LHCN-M2 (cell line): ENCODE measurements at places on chromosomes 5 and 9.

GRCh38 chr9:10041726-10042229, 571.0 kb downstream of the PTPRD start:
- no peak for DNase-seq

- no peak for DNase-seq
Observed at GRCh38 chr9:131880833-131881583, 141.1 kb upstream of the RAPGEF1 start.

DNA sequence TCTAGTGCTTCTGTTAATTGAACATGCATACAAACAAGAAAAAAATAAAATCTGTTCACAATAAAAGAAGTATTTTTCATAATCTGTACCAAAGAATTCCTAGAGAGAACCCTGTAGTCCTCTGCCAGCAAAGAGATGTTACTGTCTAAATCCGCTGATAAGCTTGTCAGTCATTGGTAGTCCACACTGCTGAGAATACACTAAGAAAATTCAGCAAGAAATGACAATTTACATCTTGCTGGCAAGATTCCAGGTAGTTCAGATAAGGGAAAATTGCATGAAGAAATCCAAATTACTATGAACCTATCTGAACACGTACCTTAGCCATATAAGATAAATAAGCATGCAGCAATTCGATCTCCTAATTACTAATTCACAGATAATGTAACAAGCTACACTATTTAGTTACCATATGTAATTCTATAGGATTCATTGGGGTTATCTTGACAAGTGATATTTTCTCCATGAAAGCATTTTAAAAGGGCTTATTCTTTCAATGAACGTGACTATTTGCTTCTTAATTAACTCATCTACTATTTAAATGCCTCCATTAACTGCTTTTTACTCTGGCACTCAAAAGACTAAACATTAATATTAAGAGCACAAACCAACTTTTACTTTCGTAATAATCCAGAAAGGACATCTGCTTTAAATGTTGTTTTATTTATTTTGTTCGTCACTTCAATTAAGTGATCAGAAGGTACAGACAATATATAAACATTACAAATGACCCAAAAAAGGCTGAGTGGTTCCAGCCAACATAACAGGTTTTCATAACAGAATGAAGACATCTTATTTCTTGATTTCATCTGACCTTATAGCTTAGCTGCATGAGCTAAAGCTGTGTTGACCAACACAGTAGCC, 9.7 kb downstream of the MPDZ start:
- no peak for DNase-seq

DNA sequence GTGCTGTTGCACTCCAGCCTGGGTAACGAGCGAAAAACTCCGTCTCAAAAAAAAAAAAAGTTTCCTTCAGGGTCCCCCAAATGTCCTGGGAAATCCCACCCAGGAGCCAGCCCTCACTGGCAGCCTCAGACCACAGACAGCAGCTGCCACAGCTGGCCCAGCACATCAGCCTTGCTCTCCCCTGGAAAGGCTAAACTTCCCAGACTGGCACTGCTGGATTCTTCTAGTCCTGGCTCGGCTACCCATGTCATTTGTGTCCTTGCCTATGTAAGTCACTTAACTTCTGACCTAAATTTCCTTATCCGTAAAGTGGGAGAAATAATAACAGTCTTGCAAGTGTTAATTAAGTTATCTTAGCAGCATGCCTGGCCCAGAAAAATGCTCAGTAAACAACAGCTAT, 8.6 kb upstream of the PRRC2B start:
- DNase-seq = no peak

DNA sequence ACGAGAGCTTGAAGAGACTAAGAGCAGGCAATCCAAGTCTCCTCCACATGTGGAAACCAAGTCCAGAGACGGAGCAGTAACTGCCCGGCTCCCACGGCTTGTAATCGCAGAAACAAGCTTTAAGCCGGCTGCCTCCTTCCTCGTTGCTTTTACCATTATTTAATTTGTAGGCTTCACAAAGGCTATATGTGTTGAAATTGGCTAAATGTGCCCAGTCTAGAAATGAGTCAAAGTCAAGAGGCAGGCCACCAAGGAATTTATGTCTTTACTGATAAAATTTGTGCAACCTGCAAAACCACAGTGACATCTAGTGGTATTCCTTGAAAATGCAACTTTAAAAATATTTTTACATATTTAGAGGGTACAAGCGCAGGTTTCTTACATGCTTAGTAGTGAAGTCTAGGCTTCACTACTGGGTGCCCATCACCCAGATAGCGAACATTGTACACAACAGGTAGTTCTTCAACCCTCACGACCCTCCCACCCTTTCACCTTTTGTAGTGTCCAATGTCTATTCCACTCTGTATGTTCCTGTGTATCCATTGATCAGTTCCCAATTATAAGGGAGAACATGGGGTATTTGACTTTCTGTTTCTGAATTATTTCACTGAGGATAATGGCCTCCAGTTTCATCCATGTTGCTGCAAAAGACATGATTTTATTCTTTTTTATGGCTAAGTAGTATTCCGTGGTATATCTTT, 33.5 kb upstream of the EBF1 start:
- DNase-seq = peak; percentile 64

- DNase-seq = no peak
Observed at GRCh38 chr9:104914466-104914865, 13.5 kb downstream of the ABCA1 start.

DNA sequence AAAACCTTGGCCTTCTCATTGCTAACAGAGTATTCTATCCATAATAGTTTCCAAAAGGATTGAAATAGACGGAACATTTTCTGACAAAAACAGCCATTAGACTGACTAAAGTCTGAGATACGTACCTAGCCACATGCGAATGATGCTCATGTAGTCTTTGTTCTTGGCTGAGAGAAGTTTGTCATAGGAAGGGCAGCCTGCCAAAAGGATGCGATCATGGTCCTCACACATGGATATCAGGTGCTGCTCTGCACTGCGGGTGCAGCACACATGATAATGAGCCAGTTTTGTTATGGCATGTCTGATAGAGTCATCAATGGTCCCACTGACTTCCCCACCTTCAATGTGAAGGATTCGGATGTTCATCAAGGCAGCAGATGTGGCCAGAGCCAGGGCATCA, 12.3 kb downstream of the GNE start:
- no peak for DNase-seq

GRCh38 chr9:86652736-86653135, 294.6 kb downstream of the GAS1 start:
- peak; percentile 60 for DNase-seq

- no peak for DNase-seq
Observed at GRCh38 chr9:78357165-78357873, 60.4 kb downstream of the PSAT1 start.

GRCh38 chr5:30103052-30103451, 1090.4 kb upstream of the CDH6 start:
- peak; percentile 42 for DNase-seq

GRCh38 chr5:115544043-115544435, 536 bp downstream of the FEM1C start:
- peak; percentile 59 for DNase-seq

DNA sequence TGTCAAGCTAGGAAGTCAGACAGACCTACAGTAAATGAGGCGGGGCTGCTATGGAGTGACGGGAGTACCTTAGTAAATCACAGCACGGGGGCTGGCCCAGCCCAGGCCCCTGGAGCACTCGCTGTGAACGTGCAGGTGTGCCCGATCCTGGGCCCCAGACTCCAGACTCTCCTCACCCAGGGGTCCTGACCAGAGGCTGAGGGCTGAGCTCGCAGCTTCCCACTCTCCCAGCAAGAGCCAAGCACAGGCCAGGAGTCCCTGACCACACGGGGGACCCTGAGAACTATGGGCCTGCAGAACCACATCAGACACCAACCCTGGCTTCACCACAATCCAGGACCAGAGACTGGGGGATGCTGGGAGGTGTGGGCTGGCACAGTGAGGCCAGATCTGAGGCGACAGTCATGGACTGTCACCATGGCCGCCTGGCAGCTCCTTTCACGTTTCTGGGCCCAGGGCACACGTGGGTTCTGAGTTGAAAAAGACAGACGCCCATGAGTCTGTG, 73.4 kb downstream of the ADAMTS2 start:
- DNase-seq = no peak

DNA sequence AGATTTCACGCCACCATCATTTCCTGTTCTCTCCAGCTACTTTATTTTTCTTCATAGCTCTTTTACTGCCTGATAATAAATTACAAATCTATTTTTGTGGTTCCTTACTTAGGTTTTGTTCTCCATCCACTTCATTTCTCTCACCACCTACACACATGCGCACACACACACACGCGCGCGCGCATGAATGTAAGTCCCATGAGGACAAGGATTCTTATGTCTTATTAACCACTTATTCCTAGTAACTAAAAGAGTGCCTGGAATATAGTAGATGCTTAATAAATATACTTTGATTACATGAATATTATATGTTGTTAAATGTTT, 116.5 kb downstream of the TRPM6 start:
- DNase-seq = no peak

DNA sequence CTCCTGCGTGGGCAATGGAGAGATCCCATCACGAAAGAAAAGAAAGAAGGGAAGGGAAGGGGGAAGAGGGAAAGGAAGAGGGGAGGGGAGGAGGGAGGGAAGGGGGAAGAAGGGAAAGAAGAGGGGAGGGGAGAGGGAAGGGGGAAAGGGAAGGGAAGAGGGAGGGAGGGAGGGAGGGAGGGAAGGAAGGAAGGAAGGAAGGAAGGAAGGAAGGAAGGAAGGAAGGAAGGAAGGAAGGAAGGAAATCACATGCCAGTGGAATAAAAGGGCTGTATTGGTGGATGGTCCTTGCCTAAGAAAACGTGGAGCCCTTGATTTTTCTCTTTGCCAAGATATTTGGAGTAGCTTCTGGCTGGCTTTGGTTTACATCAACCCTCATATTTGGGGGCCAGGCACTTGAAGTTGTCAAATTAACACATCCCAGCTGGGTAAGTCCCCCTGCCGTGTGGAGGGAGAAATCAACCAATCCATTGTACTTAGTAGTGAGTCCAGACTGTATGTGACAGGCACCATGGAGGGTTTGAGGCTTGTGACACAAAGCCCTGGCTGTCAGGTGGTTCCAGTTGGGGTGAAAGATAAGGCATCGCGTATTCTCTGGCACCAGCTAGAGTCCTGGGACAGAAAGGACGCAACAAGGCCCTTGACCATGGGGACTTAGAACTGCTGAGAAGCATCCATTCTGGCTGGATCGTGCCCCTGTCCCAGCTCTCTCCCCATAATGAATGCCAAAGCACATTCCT, 23.7 kb downstream of the IDNK start:
- DNase-seq = no peak

DNA sequence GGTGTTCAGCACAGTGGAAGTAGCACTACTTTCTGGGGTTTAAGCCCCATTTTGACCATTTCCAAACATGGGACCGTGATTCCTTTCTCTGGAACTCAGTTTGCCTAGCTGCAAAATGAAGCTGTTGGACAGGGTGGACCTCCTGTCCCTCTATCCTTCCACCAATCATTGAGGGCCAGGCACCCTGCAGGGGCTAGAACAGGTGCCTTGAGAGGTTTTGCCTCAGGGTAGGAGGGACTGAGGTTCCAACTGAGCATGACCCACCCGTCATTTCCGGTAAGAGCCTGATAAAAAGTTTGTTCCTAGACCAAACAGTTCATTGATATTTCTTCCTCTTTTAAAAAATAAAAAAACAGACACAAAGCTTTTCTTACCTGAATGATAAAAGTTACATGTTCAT, 116.5 kb downstream of the MVB12B start:
- DNase-seq = no peak

GRCh38 chr5:35487233-35488025, 130.2 kb upstream of the SPEF2 start:
- no peak for DNase-seq

- peak; percentile 62 for DNase-seq
Observed at GRCh38 chr5:117594166-117594565, 1019.5 kb upstream of the SEMA6A start.

GRCh38 chr9:124220946-124221451, 36.8 kb upstream of the NEK6 start:
- DNase-seq = no peak

DNA sequence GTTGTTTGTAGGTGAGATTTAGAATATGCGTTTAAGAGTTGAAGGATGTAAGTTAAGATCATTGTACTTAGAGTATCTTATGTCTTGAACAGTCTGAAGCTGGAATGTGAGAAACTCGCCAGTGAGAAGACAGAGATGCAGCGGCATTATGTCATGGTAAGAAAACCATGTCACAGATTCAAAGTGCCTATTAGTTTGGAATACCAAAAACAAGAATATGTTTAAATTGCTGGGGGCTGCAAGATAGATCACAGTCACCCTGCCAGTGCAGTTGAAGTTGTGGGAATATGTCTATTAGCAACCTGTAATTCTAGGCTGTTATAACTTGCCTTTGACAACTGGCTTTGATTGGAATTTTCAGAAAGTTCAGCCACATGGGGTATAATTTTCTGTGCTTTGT, 3.0 kb downstream of the TLE4 start:
- peak; percentile 43 for DNase-seq

DNA sequence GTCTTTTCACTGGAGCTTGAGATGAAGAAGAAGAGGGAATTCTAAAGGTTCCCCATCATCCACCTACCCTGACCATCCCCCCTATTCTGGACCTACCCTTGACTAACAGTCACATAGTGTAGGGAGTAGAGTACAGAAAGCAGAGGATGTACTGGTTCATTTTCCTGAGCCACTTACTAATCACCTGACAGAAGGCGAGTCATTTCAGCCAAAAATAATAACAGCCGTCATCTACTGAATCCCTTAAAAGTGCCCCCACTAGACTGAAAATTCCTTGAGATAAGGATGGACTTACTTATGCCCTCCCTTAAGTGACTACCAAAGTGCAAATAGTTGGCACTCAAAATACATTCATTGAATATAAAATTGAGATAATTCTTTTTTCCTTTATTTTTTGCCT, 112.2 kb downstream of the FOXD1 start:
- DNase-seq = peak; percentile 26

DNA sequence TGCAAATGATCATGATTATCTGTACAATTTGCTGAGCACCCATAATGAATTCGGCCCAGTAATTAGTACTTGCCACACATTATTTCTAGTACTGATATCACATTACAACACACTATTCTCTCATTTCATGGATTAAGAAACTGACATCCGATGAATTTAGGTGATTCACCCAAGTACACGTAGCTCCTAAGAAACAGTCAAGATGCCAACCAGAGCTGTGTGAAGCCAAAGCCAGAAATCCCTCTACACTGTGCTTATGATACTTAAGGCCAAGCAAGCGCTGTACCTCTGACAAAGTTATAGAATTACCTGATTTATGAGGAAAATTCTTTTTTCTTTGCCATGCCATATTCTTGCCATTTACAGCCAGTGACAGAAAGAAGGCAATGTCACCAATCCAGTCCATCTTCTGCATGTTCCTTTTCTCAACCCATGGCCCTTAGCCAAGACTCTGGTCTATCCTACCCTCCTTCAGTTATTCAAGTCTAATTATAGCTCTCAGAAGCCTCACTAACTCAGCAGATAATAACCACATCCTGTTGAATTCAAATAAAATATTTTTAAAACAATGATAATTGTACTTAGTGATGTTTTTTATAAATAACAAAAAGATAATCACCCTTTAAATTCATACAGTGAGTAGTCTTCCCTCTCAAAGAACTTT, 74.3 kb upstream of the PTGER4 start:
- peak; percentile 59 for DNase-seq
